ENCODE measurements at places on chromosomes 1 and 21.

- DNase-seq: no peak
Measured at GRCh38 chr1:41957568-41957967, 38.8 kb upstream of the HIVEP3 start.

DNA sequence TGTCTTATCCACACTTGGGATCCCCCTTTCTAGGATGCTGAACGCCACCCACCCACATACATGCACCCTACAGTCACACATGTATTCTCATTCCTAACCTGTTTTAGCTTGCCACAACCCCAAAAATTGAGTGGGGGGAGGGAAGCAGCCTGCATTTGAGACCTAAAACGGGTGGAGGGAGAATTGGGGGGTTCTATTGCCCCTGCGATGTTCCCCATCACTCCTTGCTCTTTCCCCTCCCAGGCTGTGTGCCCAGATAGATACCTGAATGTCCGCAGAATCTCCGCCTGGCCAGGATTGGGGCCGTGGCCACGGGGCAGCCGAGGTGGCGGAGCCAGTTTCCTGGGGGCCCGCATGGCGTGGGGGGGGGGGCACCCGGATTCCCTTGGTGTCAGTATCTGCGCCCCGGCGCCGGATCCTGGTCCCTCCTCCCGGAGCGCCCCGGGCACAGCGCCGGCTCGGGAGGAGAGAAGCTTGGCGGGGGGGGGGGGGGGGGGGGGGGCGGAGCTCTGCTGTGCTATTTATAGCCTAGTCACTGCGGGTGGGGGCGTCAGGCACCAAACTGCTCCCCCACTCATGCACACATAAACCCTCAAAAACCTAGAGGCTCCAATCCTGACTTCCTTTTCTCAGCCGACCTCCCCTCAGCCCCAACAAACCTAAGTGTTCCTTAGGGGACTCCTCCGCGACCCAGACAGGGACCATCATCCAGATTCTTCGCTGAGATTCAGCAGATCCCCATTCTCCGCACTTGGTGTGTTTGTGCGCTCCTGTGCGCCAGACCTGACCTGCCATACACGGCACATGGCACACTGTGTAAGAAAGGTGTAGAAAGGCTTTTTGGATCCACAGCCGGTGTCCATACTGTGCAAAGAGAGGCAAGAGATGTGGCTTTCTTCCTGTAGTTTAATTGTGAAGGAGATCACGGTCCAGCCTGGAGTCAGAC lies 1.9 kb downstream of the ANKRD34A start:
- peak; percentile 63 for DNase-seq

DNA sequence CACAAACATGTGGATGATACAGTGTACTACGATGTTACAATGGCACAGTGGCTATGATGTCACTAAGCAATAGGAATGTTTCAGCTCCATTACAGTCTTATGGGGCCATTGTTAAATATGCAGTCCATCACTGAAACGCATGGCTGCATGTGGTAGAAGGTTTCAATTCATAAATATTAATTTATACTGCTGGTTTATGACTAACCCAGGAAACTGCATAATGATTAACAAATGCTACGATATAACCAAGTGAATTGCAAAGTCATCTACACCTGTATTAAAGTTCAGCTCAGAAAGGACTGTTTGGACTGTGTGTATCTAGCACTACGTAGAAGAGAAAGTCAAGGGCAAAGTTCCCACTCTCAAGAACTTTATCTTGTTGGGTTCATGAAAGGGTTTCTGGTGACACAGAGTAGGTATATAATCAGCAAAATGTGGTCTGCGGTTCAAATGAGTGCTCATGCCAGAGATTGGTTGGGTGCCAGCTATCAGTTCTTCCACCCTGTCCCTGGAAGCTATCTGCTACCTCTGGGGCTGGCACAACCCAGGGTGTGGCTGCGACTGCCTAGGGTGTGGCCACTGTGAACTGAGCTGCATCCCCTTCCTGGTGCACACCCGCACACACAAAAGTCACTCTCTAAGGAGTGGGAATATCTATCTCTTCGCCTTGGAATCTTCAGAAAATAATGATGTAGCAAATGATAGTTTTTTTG lies 14.8 kb downstream of the MGST3 start:
- DNase-seq: no peak

DNA sequence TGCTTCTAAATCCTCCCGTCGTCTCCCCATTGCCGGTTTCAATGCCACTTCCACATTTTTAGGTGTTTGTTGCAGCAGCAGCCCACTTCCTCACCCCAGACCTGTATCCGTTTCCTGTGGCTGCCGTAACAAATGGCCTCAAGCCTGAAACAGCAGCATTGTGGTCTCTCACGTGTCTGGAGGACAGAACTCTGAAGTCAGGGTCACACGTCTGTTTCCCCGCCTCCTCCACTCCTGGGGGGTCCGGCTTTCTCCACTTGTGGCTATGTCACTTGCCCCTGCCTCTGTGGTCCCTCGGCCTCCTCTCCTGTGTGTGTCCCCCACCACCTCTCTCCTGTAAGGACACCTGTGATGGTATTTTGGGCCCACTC lies 21.8 kb downstream of the TRPM2 start:
- no peak for DNase-seq

DNA sequence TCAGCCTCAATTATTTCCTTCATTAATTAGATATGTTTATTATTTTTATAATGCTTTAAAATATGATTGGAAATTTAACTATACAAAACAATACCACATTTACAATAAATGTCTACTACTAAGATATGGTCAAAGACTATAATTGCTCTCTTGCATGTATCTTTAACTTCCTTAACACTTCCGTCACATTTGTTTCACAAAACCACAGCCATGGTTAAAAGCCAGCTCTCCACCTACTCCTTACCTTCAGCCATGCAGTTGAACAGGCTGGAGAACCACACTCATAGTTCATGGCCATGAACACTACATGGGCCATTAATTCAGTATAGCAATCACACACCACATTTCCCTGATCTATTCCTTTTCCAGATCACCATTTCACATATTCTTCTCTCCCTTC lies 72.2 kb downstream of the NME7 start:
- DNase-seq: no peak

DNA sequence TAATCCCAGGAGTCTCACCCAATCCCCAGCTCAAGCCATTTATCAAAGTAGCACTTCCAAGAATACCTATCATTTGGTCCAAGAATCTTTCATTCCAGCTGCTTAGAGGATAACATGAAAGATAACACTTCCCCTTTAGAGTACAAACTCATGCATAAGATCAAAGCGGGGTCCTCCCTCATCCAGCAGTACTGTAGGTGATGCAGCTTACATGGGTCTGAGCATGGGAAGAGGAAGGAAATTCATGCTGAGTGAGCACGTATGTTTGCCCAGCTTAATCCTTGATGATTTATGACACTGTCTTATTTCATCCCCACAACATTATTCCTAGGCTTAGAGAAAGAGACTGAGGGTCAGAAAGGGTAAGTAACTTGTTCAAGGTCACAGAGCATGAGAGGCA lies 167.1 kb upstream of the GJB5 start:
- no peak for DNase-seq

GRCh38 chr1:13570924-13571323 lies 12.7 kb upstream of the PDPN start:
- DNase-seq: no peak

- no peak for DNase-seq
Measured at GRCh38 chr1:180248731-180249681, 18.9 kb downstream of the LHX4 start.

DNA sequence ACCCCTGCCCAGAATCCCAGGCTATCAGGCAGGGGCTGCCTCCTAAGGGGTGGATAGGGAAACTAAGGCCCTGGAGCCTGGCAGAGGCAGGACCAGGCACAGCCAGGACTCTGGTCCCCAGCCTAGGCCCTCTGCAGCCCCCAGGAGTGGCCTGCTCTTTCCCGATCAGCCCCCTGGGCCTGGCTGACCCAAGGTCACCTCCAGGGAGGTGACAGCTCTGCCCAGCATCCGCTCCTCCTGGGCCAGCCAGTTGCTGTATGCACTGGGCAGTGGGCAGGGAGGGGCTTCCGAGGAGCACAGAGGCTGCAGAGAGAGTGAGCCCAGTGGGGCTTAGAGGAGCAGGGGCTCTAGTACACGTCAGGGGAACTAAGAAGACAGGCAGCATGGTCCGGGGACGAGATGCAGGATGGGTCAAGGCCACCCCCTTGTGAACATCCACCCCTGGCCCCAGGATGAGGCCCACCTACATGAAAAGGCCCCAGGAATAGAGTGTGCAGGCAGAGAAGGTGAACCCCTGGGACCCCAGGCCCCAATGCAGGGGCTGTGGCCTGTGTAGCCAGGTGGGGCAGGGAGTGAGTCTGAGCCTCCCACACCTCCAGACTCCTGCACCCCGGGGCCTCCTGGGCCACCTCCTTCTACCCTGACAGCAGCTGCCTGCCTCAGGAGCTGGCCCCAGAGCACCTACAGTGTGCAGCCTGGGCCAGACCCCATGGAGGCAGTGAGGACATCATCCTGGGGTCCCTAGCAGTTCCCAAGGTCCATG lies 32.8 kb downstream of the WNT9A start:
- no peak for DNase-seq

DNA sequence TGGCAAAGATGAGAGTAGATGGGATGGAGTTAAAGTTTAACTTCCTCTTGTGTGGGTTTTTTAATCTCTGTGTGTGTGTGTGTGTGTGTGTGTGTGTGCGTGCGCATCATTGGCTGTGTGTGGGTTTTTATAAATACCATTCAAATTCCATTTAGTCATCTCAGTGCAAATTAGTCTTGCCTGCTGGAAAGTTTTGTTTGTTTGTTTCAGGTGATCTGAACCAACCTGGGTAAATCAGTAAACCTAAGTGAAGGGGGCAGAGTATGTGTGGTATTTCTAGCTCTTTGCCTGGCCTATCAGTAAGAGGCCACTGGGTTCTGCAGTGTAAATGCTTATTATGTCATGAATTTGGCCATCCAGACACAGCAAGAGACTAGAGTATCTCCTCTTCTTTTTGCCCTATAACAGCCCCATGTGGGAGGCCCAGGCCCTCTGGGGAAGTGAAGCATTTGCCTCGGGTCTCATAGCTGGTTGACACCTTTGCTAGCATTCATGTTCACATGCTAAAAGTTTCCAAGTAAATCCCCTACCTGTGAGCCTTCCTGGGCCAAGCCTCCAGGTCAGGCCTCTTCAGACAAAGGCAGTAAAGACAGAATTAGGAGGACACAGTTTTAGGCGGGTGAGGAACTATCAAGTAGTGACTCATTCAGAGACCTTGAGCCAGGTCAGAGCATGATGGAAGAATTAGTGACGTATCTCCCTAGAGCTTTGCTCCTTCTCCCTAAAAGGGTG lies 14.7 kb downstream of the INTS3 start:
- DNase-seq: no peak

DNA sequence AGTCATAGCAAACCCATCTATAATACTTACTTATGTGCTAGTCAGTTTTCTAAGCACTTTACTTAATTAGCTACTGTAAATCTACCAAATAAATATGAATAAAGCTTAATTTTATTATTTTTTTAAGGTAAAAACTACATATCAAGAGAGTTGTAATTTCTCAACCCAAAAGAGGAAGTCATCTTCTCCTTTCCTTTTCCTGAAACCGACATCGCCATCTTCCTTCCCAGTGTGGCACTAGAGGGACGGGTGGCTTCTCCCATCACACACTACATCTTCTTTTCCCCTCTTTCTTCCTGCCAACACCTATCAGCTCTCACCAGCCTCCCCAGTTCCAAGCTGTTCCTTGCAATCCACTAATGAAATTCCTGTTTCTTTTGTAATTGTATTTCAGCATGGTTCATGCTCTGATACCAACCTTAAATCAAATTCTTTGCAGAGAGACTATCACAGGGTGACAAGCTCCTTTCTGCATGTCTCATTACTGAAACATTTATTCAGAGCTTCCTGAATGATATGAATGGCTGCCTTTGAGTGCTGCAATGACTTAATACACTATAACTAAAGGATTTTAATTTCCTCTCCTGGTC lies 251.6 kb upstream of the FAM78B start:
- DNase-seq: no peak

DNA sequence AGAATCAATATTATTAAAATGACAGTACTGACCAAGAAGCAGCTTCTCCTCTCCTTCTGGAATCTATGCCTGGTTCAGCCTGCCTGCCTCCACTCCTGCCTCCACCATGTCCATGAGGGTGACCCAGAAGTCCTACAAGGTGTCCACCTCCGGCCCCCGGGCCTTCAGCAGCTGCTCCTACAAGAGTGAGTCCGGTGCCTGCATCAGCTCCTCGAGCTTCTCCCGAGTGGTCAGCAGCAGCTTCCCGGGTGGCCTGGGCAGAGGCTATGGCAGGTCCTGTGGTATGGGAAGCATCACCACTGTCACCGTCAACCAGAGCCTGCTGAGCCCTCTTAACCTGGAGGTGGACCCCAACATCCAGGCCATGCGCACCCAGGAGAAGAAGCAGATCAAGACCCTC lies 822.4 kb upstream of the NEGR1 start:
- no peak for DNase-seq

DNA sequence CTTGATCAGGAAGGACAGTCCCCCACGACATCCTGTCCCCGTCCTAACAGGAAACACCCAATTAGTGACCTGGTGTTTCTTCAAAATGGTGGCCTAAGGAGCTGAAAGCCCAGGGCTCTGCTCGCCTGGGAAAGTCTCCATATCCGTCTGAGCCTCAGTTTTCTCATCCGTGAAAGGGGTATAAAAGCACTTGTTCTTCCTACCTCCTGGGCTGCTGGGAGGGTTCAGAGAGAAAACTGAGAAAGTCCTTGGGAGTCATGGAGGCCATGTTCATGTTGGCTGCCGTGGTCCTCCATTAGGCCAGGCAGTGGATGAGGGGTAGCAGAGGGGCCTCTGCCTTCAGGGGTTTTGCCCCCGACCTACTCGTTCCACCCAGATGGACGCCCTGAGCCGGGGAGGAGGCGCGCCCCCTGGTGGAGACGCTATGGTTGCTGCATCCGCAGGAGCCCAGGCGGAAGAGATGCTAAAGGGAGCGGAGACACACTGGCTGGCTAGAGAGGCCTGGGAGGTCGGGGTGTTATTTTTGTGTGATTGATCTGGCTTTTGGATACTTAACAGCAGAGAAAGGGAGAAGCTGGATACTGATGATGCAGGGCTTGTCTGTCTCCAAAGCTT lies 113.5 kb downstream of the PRDM2 start:
- no peak for DNase-seq

- DNase-seq: no peak
Measured at GRCh38 chr1:88401313-88401712, 282.8 kb upstream of the PKN2 start.
